ENCODE measurements at places on chromosomes 16 and 17.

GRCh38 chr16:1338119-1338730 lies 4.8 kb downstream of the BAIAP3 start:
- DNase-seq = no peak

DNA sequence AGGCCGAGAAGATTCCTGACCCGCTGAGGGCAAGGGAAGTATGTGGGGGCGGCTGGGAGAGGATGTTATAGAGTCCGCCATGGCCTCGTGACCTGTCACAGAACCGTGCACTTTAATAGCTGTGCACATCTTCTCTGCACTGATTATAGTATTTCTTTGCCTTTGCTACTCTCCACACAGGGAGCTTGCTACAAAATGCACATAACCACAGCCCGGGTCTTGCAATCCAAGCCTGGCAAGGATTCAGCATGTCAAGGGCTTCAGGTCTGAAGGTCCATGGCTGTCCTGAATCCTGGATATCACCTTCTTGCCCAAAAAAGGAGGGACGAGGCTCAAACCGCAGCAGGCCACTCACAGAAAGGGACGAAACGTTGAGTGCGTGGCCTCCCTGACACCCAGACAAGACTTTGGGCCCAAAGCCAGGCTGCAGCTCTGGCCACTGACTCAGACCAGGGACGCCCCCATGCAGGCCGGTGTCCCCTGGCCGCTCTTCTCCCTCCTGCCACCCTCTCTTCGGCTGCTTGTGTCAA lies 43.7 kb downstream of the USP22 start:
- DNase-seq = no peak

DNA sequence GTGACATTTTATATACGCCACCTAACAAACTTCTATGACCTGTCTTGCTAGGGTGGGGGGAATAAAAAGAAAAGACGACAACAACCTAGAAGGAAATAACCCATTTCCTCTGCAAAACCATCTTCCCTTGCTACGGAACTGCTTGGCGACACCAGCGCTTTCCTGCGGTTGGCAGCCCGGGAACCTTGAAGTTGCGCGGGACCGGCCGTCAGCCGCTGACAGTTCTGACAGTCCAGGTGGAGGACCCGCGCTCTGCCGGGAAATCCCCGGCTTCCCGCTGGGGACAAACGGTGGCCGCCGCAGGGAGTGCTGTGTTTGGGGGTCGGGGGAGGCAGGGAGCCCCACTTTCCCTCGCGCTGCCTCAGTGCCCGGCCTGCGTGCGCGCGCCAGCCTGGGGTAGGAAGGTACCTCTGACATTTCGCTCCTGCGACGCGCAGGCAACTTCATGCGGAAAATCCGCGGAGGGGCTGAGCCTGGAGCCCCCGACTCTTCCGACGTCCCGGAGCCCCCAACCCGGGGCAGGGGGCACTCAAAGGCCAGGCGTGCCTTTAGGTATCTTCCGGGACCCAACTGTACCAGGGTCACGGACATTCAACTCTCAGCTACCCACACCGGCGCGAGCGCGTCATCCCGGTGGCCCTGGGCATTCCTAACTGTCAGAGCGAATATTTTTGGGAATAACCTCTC lies 516 bp downstream of the SLC16A6 start:
- DNase-seq = no peak

DNA sequence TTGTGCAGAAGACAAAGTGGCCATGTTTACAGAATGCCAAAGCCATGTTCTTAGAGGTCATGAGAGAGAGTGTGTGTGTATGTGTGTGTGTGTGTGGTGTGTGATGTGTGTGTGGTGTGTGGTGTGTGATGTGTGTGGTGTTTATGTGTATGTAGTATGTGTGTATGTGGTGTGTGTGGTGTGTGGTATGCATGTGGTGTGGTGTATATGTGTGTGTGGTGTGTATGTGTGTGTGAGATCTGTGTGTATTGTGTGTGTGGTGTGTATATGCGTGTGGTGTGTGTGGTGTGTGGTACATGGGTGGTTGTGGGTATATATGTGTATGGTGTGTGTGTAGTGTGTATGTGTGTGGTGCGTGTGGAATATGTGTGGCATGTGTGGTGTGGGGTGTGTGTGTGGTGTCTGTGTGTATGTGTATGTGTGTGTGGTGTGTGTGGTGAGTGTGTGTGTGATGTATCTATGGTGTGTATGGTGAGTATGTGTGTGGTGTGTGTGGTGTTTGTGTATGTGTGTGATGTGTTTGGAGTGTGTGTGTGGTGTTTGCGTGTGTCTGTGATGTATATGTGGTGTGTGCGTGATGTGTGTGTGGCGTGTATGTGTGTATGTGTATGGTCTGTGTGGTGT lies 8.2 kb upstream of the KRT17 start:
- no peak for DNase-seq

DNA sequence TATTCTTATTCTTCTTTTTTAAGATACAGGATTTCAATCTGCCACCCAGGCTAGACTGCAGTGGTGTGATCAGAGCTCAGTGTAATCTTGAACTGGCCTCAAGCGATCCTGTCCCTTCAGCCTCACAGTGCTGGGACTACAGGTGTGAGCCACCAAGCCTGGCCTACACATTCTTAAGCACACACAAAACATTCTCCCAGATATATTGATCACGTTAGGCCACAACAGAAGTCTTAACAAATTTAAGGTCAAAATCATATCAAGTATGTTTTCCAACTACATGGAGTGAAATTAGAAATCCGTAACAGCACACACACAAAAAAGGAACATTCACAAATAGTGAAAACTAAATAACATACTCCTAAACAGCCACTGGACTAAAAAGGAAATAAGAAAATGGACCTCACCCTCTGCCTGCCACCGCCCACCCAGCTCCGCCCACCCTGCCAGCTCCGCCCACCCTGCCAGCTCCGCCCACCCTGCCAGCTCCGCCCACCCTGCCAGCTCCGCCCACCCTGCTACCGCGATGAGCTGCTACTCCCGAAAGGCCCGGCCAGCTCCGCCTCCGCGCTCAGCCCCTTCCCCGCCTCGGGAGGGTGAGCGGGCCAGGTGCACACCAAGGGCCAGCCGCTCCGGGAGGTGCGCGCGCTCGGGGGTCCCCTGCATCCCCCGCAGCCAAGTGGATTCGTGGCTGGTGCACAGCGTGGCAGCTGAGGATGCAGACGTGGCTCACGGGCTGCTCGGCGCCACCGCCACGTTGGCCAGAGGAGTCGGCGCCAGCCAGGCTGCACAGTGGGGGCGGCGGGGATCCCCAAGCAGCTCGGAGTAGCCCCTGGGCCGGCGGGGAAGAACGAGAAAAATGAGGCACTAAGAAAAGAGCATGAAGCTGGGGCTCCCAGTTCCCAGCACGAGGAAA lies 41.2 kb downstream of the C16orf87 start:
- DNase-seq = peak; percentile 47

GRCh38 chr17:79077587-79077986 lies 3.0 kb downstream of the ENGASE start:
- DNase-seq = no peak

DNA sequence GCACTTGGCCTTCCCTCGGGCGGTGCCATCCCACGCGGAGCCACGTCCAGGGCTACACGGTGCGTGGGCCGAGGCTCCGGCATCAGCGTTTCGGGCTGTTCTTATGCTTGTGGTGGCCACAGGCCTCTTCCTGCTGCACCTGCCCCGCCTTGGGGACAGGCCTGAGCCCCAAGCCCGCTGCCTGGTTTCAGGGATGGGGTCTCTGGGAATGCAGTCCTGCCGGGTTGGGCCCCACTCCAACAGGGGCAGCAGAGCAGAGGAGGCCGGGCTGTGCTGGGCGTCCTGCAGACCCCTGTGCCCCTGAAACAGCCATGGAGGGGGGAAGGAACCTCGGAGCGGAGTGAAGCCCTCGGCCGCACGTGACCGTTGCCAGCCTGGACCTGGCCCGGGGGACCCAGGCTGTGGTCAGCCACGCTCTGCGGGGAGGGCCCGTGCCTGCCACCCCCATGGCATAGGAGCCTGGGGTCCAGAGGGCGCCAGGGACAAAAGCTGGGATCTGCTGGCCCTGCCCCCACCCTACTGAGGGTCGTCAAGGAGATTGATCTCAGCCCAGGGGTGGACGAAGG lies 453 bp upstream of the WFIKKN1 start:
- no peak for DNase-seq

DNA sequence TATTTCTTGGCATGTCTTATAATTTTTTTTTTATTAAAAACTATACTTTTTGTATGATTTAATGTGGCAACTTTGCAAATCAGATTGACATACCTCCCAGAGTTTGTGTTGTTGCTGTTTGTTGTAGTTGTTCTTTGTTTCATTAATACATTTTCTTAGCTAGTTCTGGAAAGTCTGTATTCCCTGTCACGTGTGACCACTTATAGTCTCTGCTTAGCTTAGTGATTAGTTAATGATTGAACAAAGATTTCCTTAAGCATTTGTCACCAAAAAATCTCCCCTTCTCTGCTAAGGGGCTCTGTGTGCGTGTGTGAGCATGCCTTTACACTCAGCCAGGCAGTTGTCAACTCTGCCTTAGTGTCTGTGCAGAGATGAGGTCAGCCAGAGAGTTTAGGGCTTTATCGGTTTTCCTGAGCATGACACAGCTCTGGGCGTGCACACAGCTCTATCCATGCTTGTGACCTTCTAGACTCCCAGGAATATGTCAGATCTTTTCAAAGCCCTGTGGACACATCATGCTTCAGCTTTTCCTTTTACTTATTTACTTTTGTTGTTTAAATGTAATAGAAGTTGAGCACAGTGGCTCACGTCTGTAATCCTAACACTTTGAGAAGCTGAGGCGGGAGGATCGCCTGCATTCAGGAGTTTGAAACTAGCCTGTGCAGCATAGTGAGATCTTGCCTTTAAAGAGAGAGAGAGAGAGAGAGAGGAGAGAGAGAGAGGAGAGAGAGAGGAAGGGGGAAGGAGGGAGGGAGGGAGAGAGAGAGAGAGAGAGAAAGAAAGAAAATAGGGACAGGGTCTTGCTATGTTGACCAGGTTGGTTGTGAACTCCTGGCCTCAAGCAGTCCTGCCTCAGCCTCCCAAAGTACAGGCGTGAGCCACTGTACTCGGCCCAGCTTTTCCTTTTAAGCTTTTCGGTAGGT lies 21.9 kb downstream of the DNAI2 start:
- no peak for DNase-seq

GRCh38 chr17:7881276-7882054 lies 7.1 kb upstream of the CHD3 start:
- no peak for DNase-seq

- no peak for DNase-seq
Measured at GRCh38 chr17:65055280-65055707, 1.2 kb downstream of the GNA13 start.

DNA sequence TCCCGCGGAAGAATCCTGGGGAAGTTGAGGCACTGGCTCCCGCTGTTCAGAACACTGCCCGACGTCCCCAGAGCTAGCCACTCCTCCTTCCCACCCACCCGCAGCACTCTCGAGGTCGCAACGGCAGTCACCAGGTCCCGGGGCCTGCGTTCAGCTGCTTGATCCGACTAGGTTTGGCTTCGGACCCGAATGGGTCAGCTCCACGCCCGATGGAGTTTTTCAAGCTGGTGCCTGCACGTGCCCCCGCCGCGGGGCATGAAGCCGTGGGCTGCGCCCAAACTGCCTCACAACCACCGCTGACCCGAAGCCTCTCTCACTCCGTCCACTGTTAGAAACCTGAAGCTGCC lies 12.4 kb upstream of the ODF4 start:
- no peak for DNase-seq

- DNase-seq = no peak
Measured at GRCh38 chr16:81333356-81333755, 18.6 kb downstream of the GAN start.

- no peak for DNase-seq
Measured at GRCh38 chr16:81939164-81940056, 71.9 kb downstream of the SDR42E1 start.

DNA sequence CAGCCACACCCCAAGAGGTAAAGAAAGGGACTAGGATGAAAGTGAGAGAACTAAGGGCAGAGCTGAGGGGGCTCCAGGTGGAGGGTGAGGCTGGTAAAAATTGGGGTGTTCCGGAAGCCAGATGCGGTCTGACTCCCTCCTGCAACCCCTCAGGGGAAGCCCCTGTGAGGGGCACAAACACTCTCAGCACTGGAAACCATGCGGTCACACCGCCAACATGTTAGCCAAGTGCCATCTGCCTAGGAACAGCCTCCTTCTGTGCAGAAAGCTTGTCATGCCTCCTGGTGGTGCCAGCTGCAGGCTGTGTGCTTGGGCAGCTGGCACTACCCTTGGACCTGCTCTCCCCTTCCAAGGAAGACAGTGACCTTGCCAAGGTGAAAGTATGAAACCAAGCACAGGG lies 83.5 kb upstream of the RPL38 start:
- DNase-seq = no peak

GRCh38 chr17:41404024-41404671 lies 6.7 kb upstream of the KRT31 start:
- peak; percentile 93 for DNase-seq

- DNase-seq = no peak
Measured at GRCh38 chr17:13153036-13153435, 135.2 kb upstream of the ELAC2 start.

GRCh38 chr16:3654249-3654991 lies at the start of gene DNASE1:
Gene DNASE1 (plus strand): TSS chr16:3654691. CDS start chr16:3655374, 683 bp downstream.
- no peak for DNase-seq

DNA sequence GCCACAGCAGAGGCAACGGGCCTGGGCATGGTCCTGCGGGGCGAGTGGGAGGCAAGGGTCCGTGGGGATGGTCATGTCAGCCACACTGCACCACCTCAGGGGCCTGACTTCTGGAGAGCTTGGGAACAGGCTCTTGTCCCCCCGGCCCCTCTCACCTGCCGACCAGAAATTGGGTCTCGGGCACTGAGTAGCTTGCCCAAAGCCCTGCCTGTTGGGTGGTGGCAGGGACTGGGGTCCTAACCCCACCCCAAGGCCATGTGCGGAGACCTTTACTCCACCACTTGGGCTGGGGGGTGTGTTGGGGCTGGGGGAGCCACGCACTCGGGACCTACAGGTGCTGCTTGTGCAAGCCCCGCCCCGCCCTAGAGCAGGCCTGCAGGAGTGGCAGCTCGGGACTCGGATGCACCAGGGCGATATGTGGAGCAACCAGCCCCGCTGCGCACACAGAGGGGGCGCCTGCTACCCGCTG lies 24.2 kb upstream of the CHMP6 start:
- no peak for DNase-seq

GRCh38 chr17:18117982-18118975 lies 9.7 kb downstream of the MYO15A start:
- DNase-seq = no peak

- DNase-seq = no peak
Measured at GRCh38 chr17:20276421-20276820, 190.9 kb downstream of the LGALS9B start.

GRCh38 chr17:7038025-7038862 lies 2.4 kb downstream of the SLC16A13 start:
- DNase-seq = no peak

DNA sequence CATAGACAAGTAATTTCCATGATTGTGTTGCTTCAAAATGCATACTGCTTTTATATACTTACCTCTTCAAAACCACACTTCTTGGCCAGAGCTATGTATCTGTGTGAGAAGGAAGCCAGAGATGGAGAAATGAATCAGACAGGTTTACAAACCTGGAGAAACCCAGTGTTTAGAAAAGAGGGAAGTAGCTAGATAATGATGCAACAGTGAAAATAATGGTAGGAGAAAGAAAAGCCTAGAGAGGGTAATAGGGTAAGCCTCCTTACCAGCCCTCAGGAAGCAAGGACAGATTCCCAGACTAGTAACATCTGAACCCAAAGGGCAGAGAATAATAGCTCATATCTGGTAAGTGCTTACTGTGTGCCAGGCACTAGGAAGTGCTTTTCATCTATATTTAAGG lies 250.3 kb upstream of the CDH11 start:
- no peak for DNase-seq
